ENCODE measurements at places on chromosomes 5 and 9.

GRCh38 chr5:9356351-9356825, 189.5 kb downstream of the SEMA5A start:
- no peak for DNase-seq

DNA sequence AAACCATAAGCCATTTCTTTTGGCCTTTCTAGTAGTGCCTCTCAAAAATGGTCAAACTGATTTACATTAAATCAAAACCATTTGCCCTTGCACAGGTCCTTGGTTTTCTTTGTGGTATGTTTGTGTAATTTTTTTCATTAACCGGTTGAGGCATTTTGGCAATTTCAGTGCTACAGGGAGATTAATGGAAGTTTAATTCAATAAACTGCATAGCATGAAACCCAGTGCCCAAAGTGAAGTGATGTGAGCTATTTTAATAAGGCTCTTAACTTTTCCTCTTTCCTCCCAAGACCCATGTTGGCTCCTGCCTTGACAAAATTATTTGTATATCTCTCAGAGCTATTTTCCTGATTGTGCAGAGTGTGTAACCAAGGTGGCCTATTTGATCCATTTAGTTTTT, 326.2 kb upstream of the SEMA6A start:
- DNase-seq, result no peak

DNA sequence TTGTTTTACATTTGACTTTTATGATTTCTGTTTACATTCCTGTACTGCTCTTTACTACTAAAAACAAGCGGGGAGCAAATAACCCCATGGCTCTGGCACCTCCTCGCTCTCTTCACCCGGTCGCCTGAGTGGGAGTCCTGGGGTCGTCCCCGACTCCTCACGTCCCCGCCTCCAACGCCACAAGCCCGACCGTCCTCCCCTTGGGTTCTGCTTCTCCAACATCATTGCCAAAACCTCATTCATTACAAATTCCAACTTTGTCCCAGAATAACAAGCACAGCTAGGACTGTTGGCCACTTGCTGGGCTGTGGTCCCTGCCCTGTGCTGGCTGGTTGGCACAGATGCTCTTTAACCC, 35.1 kb downstream of the MRPL36 start:
- DNase-seq, result no peak

- DNase-seq, result no peak
These were observed 71.5 kb downstream of the FCHO2 start for GRCh38 chr5:73027361-73027760.

DNA sequence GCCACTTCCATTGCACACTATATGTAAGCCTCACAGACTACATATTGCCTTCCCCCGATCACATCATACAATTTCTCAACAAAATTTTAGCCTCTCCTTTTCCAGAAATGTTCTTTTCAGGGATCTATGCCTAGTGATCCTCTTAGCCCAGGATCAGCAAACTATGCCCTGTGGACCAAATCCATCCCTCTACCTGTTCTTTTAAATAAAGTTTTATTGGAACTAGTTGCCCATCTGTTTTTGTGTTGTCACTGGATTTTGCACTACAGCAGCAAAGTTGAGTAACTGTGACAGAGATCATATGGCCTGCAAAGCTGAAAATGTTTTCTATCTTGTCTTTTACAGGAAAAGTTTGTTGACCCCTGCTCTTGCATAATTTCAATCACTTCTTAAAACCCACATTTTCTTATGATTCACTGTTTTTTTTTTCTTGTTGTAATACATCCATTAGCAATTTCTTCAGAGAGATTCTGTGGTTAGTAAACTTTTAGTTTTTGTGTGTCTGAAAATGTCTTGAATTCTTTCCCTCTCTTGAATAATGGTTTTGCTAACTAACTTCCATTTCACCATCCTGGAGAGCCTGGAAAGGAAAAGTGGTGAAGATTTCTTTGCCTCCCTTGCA, 7.1 kb downstream of the TXNDC8 start:
- DNase-seq, result no peak
